ENCODE measurements at places on chromosomes 3 and 15.

- no peaks in the 10 kb centered on the region for H3K4me1 ChIP-seq
- no peaks in the 10 kb centered on the region for H3K36me3 ChIP-seq
- no peaks in the 10 kb centered on the region for H3K27me3 ChIP-seq
- no peak overlapping the region for H3K4me3 ChIP-seq
Observed at GRCh38 chr15:26631894-26632293, 141.0 kb downstream of the GABRB3 start.

- DNase-seq: no peak
- H3K4me1 ChIP-seq: peaks cover 7% of the 10 kb centered on the region
- no peaks in the 10 kb centered on the region for H3K36me3 ChIP-seq
- no peak overlapping the region for H3K4me3 ChIP-seq
Observed at GRCh38 chr3:46870651-46871050, 6.9 kb upstream of the PTH1R start.

- no peaks in the 10 kb centered on the region for H3K4me1 ChIP-seq
- no peaks in the 10 kb centered on the region for H3K36me3 ChIP-seq
- no peak for DNase-seq
Observed at GRCh38 chr15:36271048-36271447, 308.4 kb upstream of the CDIN1 start.

DNA sequence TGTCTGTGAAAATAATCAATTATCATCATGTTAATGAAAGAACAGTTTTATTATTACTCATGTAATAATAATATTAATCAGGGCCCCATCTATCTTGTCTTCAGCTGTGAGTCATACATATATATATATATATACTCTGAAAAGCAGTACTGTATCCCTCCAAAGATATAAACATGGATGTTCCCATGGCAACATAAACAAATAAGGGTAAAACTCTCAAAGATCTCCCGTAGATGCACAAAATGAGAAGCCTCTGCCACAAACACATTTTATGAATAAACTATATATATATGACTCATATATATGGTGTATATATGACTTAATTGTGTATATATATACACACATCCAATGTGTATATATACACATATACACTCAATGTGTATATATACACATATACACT, 163.8 kb upstream of the ARHGEF26 start:
- DNase-seq: no peak
- no peak overlapping the region for H3K4me3 ChIP-seq
- no peaks in the 10 kb centered on the region for H3K27me3 ChIP-seq
- no peaks in the 10 kb centered on the region for H3K4me1 ChIP-seq
- no peak overlapping the region for H3K27ac ChIP-seq

DNA sequence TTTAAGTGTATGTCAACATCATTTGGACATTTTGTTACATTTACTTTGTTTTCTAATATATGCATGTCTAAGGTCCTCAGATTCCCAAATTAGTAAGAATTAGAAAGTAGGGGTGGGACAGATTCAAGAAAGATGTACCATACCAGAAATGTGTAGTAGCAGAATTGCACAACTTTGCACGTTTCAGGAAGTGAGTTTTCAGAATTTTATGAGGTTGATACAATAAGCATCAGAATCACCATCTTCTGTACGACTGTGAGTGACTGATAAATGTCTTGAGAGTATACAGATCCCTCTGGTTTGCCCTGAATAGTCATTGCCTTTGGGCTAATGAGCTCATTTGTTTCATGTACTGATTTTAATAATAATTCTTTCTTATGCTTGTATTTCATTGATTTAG, 9.3 kb downstream of the ARIH2 start:
- H3K27ac ChIP-seq: no peak overlapping the region
- no peaks in the 10 kb centered on the region for H3K4me1 ChIP-seq
- no peaks in the 10 kb centered on the region for H3K27me3 ChIP-seq
- no peak for DNase-seq
- H3K4me3 ChIP-seq: no peak overlapping the region
